ENCODE measurements at places on chromosomes 5 and 9.

DNA sequence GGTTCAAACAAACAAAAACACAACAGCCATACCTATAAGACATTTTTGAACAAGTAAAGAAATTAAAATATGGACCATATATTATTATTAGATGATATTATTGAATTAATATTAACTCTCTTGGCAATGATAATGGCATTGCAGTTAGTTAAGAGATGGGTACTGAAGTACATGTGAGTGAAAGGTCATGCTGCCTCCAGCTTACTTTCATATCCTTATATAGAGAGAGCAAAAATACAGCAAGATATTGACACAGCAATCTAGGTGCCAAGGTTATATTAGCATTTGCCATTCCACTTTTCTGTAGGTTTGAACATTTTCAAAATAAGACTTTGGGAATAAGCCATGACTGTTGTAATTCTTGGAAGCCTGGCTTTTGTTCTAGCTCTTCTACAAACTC lies 6.1 kb downstream of the TNFSF8 start:
- DNase-seq = no peak

DNA sequence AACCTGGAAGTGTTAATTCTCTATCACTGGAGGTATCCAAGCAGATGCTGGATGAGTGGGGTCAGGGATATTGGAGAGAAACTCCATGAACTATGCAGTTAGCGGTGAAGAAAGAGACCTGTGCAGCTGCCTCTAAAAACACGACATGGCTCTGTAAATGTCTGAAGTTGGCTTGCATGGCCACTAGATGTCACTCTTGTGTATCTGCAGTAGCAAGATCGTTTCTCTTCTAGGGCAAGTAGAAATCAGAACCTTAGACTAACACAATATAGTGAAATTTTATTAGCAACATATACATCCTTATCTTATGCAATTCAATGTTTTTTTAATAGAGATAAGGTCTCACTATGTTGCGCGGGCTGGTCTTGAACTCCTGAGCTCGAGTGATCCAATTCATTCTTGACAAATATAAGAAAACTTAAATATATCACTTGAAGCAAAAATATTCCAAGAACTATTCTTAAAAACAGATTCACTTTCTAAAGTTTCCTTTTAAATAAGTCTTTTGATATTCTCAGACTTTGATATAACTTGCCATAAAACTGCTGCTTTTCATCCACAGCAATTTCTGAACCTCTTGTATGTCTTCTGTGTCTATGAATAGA lies 2.9 kb downstream of the OR2S2 start:
- DNase-seq = no peak

- DNase-seq = peak; percentile 75
These were observed 2.8 kb upstream of the ZNF462 start for GRCh38 chr9:106859957-106860720.

DNA sequence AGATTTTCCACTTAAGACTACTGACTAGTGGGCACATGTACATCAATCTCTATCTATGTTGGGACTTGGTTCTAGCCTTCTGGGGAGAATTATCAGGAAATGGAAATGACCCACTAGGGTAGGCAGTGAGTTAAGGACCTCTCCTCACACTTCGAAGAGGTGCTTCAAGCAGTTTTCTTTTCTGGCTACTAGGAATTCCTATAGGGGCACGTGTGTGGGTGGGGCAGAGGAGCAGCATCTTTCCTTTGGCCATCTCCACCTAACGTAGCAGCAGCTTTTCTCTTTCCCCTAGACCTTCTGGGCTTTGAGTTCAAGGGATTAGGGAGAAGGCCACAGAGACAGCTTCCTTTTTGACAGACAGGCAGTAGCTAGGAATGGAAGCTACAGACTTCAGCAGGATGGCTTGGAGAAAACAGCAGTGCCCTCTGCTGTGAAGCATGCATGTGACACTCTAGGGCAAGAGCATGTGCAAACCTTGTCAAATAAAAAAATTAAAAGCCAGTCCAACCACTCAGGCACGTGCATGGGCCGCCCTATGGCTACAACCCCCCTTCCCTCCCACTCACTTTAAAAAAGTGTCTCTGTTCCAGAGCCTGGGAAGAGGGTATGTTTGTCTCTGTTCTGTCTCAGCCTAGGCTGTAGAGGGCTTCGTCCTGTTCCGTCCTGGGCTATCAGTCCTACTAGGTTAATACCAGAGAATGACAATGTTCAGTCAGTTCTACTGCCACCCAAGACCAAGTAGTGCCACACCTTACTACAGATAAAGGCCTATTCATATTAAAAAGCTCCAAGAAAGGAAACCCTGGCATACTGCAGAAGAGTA lies 8.7 kb upstream of the GFRA3 start:
- no peak for DNase-seq

DNA sequence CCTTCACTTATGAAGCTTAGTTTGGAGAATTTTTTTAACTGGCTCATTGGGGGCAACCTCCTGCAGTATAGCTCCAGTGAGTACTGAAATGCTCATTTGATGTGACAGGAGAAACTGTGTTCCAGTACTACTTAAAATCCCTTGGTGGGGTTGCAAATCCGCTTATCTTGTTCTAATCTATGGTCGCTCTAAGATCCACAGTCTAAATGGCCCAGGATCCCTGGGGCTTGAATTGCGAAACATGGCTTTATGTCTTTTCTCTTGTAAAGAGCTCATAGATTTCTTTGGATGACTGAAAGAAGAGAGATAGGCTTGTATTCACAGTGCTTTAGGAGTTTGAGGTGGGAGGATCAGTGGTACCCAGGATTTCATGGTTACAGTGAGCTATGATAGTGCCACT lies 52.7 kb downstream of the ADAMTSL1 start:
- no peak for DNase-seq

DNA sequence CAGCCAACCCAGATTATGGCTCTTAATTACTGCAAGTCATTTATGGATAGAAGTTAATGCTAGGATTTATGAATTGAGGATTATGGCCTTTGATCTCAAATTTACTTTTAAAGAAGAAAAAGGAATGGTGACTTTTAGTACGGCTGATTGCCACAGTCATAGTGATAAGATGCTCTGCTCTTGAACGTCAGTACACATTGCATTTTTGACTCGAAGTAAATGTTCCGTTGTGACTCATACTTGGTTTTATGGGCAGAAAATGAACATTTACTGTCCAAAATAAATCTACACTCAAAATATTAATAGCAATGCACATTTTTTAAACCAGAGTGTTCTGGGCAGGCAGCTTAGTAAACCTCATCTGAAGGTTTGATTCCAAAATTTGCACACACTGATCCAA lies 830 bp downstream of the ADAMTSL1 start:
- no peak for DNase-seq

GRCh38 chr5:32304622-32305021 lies 8.1 kb downstream of the MTMR12 start:
- no peak for DNase-seq
